ENCODE measurements at places on chromosomes 6 and 20. TPM values are rescaled to one million over a fixed set of nuclear protein-coding genes. Genes with fewer than 3 reads are reported as not detected.

Gene ZSCAN23
- 1.1 TPM for total RNA-seq

Gene DEFB125
- total RNA-seq: not detected

Gene SIRPB1
- total RNA-seq: 0.13 TPM

Gene ANGPT4
- under 0.01 TPM for total RNA-seq

DNA sequence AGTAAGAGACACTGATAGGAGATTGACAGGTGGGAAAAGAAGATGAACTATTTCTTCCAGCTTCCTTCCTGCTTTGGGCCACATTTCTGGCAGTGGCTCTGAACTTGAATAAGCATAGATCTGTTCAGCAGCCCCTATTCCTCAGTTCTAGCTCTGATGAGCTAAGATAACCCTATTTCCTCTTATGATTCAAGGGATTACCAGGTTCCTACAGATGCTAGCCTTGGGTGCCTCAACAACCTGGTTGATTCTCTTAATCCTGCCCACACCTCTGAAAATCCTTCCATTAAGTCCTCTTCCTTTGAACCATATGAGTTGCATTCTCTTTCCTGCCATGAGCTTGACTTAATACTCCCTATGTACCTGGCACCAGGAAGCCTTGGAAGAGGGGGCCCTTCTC lies 49.8 kb upstream of the MOCS1 start:
- no peak for DNase-seq

- no peak for DNase-seq
Observed at GRCh38 chr6:18985061-18985460, 597.9 kb downstream of the RNF144B start.

GRCh38 chr6:127148511-127148910 lies 30.0 kb downstream of the RSPO3 start:
- no peak for DNase-seq

DNA sequence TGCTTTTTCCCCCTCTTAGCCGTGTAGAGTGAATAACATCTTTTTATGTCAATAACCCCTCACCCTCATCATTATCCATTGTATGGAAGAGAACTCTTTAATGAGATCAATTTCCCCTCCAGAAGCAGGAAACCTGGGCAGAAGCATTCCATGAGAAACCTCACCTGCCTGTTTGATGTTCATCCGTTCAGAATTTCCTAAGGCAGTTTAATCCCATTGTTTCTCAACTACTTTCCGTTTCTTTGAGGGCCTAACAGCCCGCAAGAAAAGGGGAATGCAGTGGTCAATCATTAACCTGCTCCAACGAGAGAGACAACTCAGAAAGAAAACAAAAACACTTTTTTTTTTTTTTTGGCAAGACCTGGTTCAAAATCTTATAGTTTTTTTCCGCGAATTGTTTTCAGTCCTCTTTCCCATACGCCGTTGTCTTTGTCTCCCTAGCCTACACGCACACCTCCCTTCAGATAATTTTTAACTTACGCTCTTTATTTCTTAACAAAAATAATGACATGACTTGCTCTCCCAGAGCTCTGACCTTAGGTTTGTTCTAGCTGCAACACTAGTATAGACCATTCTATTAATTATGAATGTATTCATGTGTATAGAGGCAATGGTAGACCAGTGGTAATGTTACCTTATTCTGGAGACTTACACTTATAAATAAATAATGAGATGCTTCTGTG lies 25.6 kb upstream of the ID4 start:
- no peak for DNase-seq

GRCh38 chr6:15170126-15170525 lies 75.7 kb upstream of the JARID2 start:
- no peak for DNase-seq

GRCh38 chr6:88764081-88764480 lies 199.3 kb downstream of the RNGTT start:
- no peak for DNase-seq

Data from esophagus squamous epithelium (tissue), 5 donors.